ENCODE measurements at places on chromosomes 16 and 17. TPM values are rescaled to one million over a fixed set of nuclear protein-coding genes. Genes with fewer than 3 reads are reported as not detected.

Gene MYH8
- total RNA-seq = 2.3 TPM

Gene KCNJ18
- total RNA-seq = not detected

Gene WDR90
- total RNA-seq = 31.9 TPM

Gene SGCA
- 0.72 TPM for total RNA-seq

Gene CDH13
- 76.5 TPM for total RNA-seq

Gene HSPB9
- total RNA-seq = 0.10 TPM

Gene CTRB1
- total RNA-seq = not detected

Gene ASPA
- 27.2 TPM for total RNA-seq

Gene RGS11
- 7.9 TPM for total RNA-seq

Gene KCNG4
- total RNA-seq = 0.06 TPM

Gene HOXB3
- total RNA-seq = 23.8 TPM

Gene GIT1
- total RNA-seq = 38.8 TPM

Gene TOX3
- 6.3 TPM for total RNA-seq

Gene PSME3IP1
- 70.7 TPM for total RNA-seq

Gene WFIKKN1
- 0.44 TPM for total RNA-seq

Gene DOC2A
- 7.6 TPM for total RNA-seq

Gene CD300A
- 9.9 TPM for total RNA-seq

Gene SLFN14
- 1.4 TPM for total RNA-seq

Gene CCL13
- total RNA-seq = 2.5 TPM

Gene TBCD
- total RNA-seq = 56.3 TPM

Gene ZNF624
- 19.3 TPM for total RNA-seq

Gene ZG16
- total RNA-seq = not detected

Gene ADAP2
- 15.8 TPM for total RNA-seq

Gene TP53TG3D
- not detected for total RNA-seq

Gene CDK3
- 11.1 TPM for total RNA-seq

Gene CYB561
- total RNA-seq = 28.6 TPM

Gene RHOT1
- 61.8 TPM for total RNA-seq

Gene EMP2
- 40.9 TPM for total RNA-seq

Gene TNFRSF13B
- not detected for total RNA-seq

Gene CHD9
- total RNA-seq = 118 TPM

Gene MAP2K6
- 32.5 TPM for total RNA-seq

Gene RAP1GAP2
- total RNA-seq = 12.8 TPM
